ENCODE measurements at places on chromosomes 6 and 20.

DNA sequence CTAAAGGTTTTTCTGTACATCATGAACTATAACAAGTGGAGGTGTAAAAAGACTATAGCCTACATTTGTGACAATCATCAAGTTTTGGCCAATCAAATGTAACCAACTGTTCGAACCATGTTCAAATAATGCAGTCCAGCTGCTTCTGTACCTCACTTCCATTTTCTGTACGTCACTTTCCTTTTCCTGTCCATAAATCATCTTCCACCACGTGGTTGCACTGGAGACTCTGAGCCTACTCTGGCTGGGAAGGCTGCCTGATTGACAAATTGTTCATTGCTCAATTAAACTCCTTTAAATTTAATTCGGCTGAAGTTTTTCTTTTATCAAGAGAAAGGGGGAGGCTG is 270.4 kb upstream of the JARID2 start:
- no peak for DNase-seq

GRCh38 chr6:168177103-168177891 is 98.3 kb upstream of the FRMD1 start:
- no peak for DNase-seq

DNA sequence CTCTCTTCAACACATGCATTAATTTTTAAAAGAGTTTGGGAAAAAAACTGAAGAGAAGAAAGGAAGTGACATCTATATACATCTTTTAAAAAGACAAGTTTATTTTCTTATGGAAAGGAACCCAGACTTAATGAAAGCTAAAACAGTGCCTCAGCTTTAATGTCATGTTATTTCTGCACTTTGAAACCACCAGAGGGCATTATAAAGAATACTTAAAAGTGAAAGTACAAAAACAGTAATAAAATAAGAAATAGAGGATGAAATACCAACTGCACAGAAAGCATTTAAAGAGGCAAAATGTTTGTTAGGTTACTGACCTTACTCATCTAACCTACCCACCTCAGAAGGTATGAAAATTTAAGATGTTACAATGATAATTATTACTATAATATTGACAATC is 98.8 kb downstream of the HUS1B start:
- DNase-seq: no peak

DNA sequence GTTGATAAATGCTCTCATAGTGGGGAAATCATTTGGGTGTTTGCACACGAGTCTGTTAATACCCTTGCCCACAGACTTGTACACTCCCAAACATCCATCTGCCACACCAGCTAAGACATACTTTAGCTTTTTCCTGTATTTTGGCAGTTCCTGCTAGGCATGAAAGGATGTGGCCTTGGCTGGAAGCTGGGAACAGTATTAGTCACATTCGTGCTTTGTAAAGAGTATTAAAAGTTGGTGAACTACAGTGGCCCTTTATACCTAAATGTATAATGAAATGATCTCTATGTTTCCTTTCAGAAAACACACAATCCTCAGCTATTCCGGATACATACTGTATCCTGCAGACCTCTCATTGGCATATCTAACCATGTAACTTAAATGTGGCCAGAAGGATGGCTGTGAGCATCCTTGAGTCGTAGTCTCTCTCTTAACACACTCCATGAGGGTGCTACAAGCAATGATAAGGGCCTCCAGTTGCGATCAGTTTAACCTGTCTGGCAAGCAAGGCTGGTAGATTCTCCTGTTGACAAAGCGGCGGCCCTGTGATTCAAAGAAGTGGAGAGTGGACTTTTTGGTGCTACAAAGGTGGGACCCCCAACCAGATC is 1.5 kb downstream of the LEMD2 start:
- DNase-seq: no peak

- DNase-seq: no peak
These were observed 110.2 kb downstream of the ESR1 start for GRCh38 chr6:151917531-151918329.

GRCh38 chr20:51594236-51595057 is 51.9 kb upstream of the NFATC2 start:
- DNase-seq: no peak

All from muscle of back (tissue), 13 donors.